ENCODE measurements at places on chromosomes 11 and 22.

DNA sequence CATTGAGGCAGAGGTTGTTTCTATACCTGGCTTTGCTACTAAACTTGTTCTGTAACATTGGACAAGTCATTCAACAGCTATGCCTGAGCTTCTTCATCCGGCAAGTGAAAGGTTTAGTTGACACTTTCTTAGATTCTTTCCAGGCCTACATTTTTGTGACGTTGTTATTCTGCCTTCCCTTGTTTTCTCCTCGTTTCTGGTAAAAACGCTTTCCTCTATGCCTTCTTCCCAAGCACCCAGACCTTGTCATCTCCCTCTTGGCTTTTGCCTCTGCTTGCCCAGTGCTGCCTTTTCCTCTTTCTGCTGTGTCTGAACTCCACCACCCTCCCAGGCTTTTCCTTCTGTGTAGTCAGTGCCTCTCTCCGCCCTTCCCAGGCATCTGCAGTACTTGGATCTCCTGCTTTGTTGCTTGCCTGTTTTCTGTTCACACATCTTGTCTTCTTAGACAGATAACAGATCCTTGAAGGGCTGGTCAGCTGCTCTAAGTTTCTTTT is 1.4 kb upstream of the AMOTL1 start:
- DNase-seq: no peak

DNA sequence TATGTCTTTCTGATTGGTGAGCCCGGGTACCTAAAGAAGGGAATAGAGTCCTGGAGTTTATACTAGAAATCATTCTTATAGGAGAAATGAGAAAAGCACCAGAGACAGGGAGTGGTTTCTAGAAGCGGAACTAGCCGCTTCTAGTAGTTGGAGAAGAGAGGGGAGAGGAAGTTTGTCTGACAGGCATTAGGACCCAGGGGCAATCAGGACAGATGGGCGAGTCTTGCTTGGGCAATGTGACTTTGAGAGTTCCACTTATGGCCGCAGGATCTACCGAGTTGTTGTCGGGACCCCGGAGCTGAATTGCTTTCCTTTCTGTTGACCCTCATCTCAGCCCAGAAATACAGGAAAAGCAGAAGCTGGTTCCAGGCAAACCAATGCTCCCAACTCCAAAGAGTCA is 596.8 kb upstream of the CNTN5 start:
- no peak for DNase-seq

- DNase-seq: no peak
Observed at GRCh38 chr22:33923033-33923432, 2.8 kb upstream of the LARGE1 start.

DNA sequence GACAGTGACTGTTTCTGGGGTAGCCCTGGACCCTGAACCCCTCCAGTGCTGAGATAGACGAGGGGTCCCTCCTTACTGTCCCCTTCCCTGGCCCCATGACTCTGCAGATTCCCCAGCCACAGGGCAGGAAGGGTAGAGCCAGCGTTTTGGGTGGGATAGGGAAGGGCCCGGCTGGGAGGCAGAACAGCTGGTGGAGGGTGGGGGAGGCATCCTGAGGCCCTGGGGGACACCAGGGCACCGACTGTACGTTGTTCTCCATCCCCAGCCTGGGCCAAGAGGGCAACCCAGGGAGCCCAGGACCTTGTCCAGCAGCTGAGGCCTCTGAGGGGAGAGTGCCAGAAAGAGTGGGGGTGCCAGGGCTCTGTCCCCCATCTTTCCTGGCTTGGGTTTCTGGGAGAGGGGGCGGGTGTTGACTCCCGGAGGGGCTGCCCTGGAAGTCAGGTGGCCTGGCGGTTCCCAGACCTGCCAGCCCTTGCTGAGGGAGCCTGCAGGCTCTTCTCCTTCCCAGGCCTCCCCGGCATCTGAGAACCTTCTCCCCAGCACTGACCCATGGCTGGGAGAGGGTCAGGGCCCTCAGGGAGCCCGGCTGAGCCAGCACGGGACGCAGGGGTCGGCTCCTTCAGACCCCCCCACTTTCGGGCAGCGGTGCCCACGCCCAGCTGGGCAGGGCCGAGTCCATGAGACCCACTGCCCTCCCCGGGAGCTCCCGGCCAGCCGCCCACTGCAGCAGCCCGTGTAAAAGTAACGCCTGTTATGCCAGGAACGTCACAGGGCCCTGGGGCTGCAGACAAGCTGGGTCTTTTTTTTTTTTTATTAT is 30.3 kb downstream of the IGF2 start:
- DNase-seq: no peak

DNA sequence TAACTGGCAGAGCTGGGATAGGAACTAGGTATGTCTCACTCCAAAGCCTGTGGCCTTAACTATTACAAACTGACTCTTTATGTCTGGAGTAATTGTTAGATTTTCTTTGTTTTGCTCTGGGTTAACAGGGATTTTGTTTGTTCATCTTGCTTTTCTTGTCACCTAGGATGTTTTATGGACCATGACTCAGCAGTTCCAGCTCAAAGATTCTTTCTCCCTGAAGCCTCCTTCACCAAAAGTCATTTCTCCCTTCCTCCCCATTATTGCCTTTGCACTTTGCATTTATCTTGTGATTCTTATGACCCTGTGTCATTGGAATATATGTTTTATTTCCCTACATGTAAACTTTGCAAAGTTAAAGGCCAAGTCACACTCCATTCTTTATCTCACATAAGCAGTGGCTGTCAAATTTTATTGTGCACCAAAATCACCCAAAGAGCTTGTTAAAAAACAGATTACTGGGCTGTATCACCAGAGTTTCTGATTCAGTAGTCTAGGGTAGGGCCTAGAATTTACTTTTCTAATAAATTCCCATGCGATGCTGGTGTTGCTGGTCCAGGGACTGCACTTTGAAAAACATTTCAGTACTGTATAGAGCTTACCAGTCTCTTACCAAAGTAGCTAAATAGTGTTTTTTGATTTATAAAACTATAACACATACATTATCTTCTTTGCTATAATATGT is 327.7 kb downstream of the DLG2 start:
- DNase-seq: no peak

GRCh38 chr11:8586184-8586583 is 7.8 kb downstream of the STK33 start:
- DNase-seq: no peak

DNA sequence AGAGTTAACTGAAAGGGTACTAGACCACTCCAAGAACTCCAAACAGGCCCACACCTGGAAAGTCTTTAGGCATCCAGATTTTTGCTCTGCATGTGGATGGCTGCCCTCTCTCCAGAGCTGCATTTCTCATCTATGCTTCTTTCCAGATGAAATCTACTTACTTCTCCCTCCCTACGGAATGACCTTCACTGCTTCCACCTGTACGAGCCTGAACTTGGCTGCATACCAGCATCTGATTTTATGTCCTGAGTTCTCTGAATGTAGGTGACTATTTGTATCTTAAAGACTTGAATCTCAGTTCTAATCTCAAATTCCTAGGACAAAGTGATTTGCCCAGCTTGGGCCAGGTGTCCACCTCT is 13.3 kb downstream of the CELF1 start:
- no peak for DNase-seq

- no peak for DNase-seq
Observed at GRCh38 chr11:114172055-114172861, 112.7 kb downstream of the ZBTB16 start.

DNA sequence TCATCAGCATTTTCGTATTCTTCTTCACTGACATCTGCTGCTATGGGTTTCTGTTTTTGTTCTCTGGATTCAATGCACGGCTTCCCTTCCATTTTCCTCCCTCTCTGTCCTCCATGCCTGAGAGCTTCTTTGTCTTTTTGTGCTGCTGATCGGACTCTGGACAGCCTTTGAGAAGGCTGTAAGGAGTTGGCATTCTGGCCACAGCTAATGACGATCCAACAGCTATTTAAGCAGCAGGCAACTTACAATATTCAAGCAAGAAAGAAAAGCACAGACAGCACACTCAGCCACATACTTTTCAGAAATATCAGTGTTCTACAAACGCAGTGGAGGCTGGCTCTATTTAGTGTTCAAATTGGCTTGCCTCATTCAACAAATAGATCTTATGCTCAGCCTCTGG is 60.9 kb upstream of the ZC3H12C start:
- DNase-seq: no peak

- no peak for DNase-seq
Observed at GRCh38 chr11:101729406-101730078, 145.7 kb upstream of the TRPC6 start.

- DNase-seq: no peak
Observed at GRCh38 chr22:38034278-38034882, 22.8 kb upstream of the PICK1 start.

DNA sequence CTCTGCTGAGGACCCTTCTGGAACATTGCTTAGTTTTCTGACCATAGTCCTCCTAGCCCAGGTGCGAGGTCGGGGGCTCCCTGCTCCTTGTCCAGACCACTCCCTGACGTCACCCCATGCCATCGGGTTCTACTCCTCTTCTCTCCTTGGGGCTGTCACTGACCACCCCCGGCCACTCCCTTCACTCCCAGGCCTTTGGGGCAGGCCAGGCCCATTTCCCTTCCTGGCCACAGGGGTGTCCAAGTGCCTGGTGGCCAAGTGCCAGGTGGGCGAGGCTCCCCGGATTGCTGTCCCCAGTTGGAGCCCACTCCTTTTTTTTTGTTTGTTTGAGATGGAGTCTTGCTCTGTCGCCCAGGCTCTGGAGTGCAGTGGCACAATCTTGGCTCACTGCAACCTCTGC is 19.5 kb downstream of the MRGPRD start:
- no peak for DNase-seq

- no peak for DNase-seq
Observed at GRCh38 chr22:27796829-27797519, 4.6 kb downstream of the MN1 start.

DNA sequence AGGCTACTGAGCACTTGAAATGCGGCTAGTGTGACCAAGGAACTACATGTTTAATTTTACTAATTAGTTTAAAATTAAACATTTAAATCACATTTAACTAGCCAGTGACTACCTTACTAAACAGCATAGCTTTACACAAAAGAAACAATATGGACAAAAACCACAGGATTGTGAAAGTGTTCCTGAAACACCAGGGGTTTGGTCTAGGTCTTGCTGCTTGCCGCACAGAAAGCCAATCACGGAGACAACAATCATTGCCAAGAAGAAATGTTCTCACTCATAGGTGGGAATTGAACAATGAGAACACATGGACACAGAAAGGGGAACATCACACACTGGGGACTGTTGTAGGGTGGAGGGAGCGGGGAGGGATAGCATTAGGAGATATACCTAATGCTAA is 309.5 kb downstream of the C11orf87 start:
- DNase-seq: no peak

DNA sequence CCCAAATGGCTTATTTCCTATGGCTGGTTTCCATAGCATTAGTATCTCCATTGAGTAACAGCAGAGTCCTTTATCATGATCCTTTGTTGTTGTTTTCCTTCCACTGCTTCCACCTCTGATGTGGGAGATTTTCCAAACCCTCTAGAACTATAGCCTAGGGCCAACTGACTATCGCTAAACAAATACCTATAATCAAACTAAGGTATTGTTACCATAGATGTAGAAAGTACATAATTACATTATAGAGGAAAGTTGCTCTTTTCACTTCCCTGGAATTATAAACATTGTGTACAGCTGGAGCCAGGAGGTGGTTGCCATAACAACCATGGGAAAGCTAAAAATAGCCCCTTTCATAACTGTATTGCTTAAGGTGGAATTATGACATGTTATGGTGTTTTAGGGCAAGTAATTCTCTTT is 47.0 kb upstream of the ALKBH3 start:
- no peak for DNase-seq

Data from stimulated activated CD8-positive, alpha-beta memory T cell treated with anti-CD3 and anti-CD28 coated beads, Interleukin-2, amount 100 ng/mL, for 48 hours (primary cell).